Activated CD8-positive, alpha-beta memory T cell treated with anti-CD3 and anti-CD28 coated beads for 48 hours (primary cell): ENCODE measurements at places on chromosomes 3 and 15.

GRCh38 chr3:120516136-120516535 is 65.3 kb upstream of the FSTL1 start:
- no peak for DNase-seq

GRCh38 chr3:125367403-125368230 is 7.5 kb downstream of the ZNF148 start:
- DNase-seq = no peak

DNA sequence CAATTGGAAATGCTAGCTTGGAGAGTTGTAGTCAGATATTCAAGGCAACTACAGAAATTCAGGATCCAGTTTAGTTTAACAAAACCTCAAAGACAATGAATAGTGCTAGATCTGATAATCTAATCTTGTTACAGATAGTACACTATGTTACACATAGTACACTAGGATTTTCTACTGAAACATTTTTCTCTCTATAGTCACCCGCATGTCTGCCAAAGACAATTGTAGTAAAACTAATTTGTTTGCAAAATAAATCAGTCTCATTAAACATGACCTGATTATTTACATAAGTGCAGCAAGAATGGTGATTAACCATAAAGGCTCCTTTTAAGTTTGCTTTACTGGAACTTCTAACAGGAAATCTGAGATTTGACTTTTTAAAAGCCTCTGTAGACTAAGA is 52.0 kb downstream of the ILDR1 start:
- no peak for DNase-seq

DNA sequence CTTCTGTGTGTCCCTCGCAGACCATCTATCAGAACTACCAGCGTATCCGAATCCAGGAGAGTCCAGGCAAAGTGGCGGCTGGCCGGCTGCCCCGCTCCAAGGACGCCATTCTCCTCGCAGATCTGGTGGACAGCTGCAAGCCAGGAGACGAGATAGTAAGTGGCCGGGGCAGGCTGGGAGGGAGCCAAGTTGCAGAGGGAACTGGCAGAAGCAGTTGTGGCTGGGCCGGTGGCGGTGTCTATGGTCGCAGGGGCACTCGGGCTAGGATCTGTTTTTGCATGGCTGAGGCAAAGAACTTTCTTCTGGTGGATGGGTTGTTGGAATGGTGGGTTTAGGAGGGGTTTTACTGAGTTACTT is 10.1 kb downstream of the MCM2 start:
- no peak for DNase-seq
